ENCODE measurements at places on chromosomes 13 and 19.

DNA sequence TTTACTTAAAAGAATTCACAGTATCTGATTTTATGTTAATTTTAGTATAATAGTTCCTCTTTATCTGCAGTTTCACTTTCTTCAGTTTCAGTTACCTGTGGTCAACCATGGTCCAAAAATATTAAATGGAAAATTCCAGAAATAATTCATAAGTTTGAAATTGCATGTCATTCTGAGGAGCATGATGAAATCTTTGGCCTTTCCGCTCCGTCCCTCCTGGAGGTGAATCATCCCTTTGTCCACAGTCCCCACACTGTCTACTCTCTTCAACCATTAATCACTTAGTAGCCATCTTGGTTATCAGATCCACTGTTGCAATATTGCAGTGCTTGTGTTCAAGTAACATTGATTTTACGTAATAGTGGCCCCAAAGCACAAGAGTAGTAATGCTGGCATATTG is 26.9 kb downstream of the SLITRK6 start:
- DNase-seq = no peak

DNA sequence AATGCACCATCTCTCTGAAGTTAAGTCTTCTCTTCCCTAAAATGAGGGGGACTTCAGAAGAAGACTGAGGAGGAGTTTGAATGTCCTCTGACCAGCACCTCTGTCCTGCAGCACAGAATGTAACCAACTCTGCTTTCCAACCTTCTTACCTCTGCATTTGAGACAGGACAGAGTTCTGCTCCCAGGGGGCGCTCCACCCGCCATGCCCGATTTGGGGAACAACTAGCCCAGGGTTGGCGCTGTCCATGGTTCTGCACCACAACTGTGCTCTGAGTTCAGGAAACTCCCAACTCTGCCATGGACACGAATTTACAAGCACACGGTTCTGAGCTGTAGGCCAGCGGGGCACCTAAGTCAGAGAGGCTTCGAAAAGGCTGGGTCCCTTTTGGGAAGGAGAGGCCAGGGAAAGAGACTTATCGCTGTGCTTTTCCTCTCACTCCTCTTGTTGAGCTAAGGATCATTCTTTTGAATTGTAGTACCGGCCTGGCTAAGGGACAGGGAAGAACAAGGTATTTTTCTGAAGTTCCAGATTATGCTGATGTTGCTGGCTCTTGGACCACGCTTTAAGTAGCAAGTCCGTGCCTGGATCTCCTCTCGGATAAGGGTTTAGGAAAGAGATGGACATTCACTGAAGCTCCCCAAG is 22.2 kb downstream of the SIGLEC5 start:
- peak; percentile 68 for DNase-seq

- no peak for DNase-seq
Measured at GRCh38 chr19:14441041-14441938, 8.2 kb downstream of the PKN1 start.

DNA sequence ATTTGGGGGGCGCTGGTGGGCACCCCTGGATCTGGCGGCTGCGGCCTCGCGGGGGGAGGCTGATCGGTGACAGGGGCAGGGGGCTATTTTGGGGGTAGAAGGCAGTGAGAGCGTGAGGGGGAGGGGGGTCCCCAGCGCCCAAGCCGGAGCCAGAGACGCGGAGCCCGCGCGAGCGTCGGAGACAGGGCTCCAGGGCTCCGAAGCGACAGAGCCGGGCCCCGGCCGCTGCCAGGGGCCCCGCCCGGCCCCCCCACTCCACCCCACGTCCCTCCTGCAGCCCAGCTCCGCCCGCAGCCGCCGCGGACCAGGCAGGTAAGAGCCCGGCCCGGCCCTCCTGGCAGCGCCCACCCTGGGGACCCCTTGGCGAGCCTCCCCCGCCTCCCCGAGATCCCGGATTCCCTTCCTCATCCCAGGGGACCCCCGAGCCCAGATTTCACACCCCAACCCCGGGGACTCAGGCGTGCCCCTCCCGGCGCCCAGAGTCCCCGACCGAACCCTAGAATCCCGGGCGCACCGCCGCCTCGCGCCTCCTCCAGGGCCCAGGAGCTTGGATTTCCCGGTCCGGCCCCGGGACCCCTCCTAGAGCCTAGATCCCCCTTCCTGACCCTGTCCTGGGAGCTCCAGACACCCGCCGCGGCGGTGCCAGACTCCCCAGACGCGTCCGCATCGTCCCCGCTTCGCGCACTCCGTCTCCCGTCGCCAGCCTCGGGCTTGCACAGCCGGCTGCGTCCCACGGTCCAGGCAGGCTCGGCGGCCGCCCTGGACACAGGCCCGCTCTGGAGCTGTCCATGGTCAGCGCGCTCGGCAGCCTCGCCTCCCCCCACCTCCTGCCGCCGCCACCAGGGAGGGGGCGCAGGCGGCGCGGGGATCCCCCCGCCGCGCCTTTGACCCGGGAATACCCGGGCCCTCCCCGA is at the start of gene PPFIA3:
Gene PPFIA3, plus strand, starts transcription at position 134 of the 914 bp plus-strand sequence. CDS start 8,330 bp downstream, outside the sequence.
- DNase-seq = peak; percentile 15

DNA sequence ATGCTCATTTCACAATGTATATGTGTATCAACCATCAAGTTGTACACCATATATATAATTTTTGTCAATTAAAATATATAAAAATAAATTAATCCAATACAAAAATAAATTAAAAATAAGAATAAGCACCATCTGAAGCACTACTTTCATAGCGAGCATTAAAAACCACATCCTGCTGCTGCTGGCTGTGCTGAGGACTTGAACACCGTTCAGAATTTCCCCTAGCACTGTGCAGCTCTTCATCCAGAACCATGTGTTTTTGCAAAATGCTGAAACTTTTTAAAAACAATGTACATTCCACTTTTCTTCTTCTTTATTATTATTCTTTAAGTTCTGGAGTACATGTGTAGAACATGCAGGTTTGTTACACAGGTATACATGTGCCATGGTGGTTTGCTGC is 40.0 kb upstream of the FOXO1 start:
- DNase-seq = no peak

GRCh38 chr19:11479898-11480714 is 740 bp downstream of the ELAVL3 start:
- no peak for DNase-seq

- DNase-seq = no peak
Measured at GRCh38 chr13:80361298-80361697, 20.4 kb upstream of the SPRY2 start.
